IPS DF 6.9 (cell line): ENCODE measurements at places on chromosomes 1 and 21.

GRCh38 chr1:192669174-192669573 is 33.2 kb downstream of the RGS13 start:
- no peak for DNase-seq

- DNase-seq = no peak
These were observed 58.4 kb downstream of the ASH1L start for GRCh38 chr1:155504207-155504606.

- DNase-seq = no peak
These were observed 99.1 kb upstream of the RGS4 start for GRCh38 chr1:162970021-162970420.

GRCh38 chr1:32339363-32339978 is 3.4 kb upstream of the MARCKSL1 start:
- no peak for DNase-seq

DNA sequence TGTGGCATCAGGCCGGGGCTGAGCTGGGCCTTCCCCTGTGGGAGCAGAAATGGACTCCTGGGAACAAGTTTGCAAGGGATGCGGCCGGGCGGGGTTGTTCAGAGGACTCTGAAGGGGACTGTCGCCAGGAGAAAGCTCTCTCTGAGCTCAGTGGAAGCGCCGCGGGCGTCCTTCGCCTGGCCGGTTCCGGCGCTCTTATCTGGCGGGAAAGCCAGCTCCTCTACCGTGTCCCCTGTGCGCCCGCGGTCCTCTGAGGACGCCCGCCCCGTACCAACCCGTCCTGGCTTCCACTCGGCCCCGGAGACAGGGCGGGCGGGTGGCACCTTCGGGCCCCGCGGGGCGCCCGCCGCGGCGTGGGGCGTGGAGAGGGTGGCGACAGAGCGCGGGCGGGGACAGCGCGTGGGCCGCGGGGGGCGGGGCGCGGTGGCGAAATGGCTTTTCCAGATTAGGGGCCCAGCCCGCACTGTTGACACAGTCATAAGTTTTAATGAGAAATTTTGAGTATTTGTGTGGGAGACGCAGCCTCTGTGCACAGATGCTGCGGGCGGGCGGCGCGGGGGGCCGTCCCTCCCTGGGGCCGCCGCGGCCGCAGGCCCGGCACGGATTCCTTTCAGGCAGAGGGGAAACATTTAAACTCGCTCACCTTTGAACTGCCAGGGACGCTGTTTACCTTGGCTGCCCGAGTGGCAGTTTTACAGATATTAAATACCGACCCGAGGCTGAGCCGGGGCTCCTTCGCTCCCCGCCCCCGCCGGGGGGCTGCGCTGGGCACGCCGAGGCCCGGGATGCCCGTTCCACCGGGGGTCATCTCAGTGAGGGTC is 70.2 kb downstream of the FOXD2 start:
- DNase-seq = no peak

- no peak for DNase-seq
These were observed 4.8 kb upstream of the HRNR start for GRCh38 chr1:152228831-152229230.

- DNase-seq = no peak
These were observed 145.2 kb downstream of the FOXD2 start for GRCh38 chr1:47582891-47583608.

DNA sequence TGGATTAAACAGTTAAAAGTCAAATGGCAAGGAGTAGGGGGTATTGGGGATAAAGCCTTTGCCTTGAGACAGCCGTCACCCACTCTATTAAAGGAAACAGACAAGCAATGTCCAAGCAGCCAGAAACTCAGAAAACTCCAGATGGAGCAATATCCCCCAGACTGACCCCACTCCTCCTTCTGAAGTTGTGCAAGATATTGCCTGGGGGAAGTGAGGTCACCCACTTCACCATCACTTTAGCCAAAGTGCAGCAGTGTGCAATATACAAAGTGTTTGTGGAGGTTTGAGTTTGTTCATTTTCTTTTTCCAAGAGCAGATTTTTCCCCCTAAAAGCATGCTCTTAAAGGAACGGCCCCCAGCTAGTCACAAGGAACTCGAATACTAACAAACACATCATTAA is 125.1 kb downstream of the ETS2 start:
- no peak for DNase-seq

DNA sequence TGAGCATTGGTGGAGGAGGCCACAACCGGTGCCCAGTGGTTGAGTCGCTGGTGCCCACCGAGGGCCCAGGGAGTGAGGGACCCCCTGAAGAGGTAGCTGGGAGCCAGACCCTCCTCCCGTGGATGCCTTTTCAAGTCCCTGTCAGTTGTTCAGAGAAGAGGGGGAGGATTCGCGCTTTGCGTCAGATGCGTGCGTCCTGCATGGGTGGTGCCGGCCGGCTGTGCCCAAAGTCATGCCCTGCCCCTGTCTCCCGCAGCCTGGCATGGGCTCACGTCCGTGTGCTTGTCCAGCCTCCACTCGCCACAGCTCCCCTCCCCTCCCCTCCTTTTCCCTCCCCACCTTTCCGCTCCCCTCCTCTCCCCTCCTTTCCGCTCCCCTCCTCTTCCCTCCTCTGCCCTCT is 45.2 kb downstream of the PRKCZ start:
- DNase-seq = no peak

DNA sequence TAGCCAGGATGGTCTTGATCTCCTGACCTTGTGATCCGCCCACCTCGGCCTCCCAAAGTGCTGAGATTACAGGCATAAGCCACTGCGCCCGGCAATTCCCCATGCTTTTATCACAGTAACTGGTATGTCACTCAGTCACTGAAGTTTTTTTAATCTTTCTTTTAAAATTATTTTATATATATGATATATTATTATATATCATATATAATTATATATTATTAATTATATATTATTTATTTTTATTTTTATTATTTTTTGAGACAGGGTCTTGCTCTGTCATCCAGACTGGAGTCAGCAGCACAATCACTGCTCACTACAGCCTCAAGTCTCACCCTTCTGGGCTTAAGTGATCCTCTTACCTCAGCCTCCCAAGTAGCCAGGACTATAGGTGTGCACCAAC is 18.3 kb downstream of the RC3H1 start:
- DNase-seq = no peak

DNA sequence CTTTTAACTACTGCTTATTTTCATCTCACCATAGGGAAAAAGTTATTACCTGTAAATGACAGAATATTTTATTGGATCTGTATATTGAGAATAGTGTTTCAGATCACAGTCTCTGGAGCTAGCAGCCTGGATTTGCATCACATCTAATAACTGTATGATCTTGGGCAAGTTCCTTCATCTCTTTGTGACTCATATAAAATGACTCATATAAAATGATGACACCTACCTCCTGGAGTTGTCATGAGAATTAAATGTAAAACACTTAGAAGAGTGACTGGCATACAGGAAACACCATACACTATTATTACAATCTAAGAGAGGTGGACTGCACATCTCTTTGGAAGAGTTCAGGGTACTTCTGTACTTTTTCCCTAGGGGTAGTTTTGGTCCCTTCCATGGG is 421.3 kb downstream of the NEGR1 start:
- DNase-seq = no peak

- DNase-seq = no peak
These were observed 43.3 kb upstream of the USP25 start for GRCh38 chr21:15686506-15686905.

DNA sequence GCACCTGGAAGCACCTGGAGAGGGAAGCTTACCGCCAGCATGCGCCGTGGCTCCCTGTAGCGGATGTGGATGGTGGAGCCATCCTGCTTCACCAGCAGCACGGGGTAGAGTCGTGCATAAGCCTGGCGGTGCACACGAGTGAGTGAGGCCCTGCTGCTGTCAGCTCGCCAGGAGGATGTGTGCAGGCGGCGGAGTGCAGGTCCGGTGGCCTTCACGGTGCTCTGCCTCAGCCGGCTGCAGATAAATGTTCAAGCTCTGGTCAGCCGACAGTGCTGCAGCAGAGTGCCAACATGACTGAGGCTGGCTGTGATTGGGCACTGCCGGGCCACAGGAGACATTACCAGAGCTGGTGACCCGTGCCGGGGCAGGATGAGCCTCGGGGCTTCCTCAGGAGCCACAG is 1.5 kb downstream of the MRPL55 start:
- no peak for DNase-seq

GRCh38 chr1:32791881-32792280 is 25.3 kb downstream of the YARS1 start:
- no peak for DNase-seq

- DNase-seq = no peak
These were observed 166.6 kb downstream of the ZBTB18 start for GRCh38 chr1:244217711-244218110.

- DNase-seq = no peak
These were observed 62.1 kb downstream of the PRKCZ start for GRCh38 chr1:2112280-2112701.

- no peak for DNase-seq
These were observed 19.9 kb upstream of the NEK2 start for GRCh38 chr1:211695135-211695816.

- no peak for DNase-seq
These were observed 18.4 kb downstream of the MTHFR start for GRCh38 chr1:11787251-11787803.

DNA sequence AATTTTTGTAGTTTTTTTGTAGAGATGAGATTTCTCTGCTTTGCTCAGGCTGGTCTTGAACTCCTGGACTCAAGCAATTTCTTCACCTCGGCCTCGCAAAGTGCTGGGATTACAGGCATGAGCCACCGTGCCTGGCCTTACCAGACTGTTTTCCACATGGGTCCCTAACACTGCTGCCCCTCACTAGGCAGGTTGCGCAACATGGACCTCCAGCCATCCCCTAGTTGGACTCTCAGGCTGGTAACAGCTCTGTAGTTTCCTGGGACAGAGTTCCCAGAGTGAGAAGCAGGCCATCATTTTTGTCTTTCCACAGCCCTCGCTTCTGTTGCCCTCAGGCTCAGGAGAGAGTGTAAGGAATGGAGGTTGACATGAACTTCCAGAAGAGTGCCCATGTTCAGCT is 156.1 kb downstream of the CTH start:
- no peak for DNase-seq

DNA sequence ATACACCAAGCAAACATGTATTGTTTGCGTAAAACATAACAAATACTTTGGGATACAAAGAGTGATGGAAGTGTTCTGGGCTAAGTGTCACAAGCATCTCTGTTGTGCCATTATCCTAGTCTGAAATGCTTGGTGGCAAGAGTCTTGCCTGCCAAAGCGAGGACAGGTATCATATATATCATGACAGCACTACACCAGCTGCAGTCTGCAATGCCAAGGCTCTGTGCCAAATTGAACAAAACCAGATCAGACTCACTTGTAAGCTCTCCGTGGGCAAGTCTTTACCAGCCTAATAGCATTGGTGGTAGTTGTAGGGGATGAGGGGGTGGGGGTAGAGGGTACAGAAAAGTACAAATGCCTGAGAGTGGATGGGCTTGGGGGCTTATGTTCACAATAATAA is 119.2 kb downstream of the RWDD3 start:
- no peak for DNase-seq

DNA sequence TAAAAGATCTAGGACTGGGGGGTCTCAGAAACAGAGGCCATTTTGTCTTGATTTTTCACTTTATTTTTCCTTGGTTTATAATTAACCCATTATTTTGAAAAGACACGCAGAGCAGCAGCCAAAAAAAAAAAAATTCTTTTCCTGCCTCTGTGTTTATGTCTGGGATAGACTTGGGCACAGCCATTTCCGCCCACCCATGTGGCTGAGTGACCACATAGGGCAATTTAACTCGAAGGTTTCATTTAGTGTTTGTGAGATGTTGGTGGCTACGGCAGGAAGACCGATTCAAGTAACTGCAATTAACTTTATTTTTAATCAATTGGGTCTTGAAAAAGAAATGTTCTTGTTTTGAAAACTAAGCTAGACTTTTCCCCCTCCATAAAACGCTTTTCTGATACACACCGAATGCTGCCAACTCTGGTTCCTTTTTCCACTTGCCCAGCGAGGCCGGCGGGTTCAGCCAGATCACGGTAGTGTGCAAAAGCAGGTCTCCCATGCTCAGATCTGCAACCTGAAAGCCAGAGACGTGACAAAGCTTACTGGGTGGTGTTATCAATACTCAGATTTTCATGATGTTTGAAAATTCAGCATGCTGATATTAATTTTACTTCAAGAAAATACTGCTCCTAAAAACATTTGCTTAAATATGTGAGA is 97.4 kb upstream of the KRTAP19-8 start:
- no peak for DNase-seq

DNA sequence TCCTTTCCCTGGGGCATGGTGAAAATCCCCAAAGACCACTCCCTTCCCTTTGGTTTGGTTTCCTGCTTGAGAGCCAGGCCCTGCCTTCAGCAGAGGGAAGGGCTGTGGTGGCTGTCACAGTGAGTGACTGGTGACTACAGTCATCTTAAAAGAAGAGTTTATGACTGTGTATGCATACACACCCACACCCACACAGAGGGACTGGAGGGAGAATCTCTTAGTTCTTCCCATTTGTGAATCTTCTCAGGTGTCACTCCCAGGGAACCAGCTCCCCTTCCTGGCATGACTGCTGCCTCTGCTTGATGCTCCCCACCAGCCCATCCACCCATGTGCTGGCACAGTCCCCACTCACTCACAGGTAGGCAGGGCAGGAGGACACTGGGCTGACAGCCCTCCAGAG is 3.9 kb upstream of the KCNA2 start:
- DNase-seq = no peak

DNA sequence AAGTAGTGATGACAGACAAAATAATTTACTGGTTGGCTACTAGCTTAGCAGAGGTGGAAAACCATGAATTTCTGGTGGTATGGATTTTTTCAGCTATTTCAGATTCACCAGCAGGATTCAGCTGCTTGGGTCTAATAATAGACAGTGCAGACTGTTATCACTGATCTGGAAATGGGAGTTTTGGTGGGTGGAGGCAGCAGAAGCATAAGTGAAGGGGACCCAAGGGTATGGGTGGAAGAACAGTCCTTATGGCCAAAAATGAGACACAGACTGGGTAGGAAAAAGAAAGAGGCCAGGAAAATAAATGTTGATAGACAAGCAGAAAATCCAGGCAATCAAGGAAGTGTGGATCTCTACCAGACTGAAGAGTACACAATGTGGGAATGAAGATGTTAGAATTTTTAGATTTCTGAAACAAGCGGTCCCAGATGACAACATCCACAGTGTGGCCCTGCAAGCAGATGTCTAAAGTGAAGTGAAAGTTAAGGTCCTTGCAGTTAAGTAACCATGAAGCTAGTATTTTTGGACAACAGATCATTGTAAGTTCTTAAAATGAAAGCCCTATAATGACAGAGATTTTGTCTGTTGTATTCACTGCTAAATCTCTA is 24.7 kb downstream of the LYST start:
- no peak for DNase-seq

GRCh38 chr1:184272175-184272866 is 114.5 kb upstream of the C1orf21 start:
- DNase-seq = no peak

DNA sequence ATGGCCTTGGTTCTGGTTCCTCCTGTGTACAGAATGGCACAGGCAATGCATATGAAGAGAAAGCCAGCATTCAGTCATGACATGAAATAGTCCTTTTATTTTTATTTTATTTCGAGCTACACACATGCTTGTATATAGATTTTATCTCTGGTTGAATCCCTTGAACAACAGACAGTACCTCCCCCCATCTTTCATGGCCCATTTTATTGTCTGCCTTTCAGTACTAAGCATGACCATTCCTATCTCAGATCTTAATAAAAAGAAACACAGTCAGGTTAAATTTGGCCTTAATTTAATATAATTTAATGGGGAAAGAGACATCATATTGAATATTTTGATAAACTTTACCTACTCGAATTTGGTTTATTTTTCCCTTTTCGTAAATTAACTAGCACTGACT is 76.4 kb upstream of the VANGL1 start:
- DNase-seq = no peak

GRCh38 chr1:153928791-153929341 is 6.1 kb upstream of the GATAD2B start:
- DNase-seq = no peak

GRCh38 chr1:109805486-109806165 is 41.9 kb upstream of the EPS8L3 start:
- DNase-seq = no peak
